ENCODE measurements at places on chromosomes 2 and 18.
A peak's percentile ranks its signal among the peaks of the same experiment; 100 is the strongest.

DNA sequence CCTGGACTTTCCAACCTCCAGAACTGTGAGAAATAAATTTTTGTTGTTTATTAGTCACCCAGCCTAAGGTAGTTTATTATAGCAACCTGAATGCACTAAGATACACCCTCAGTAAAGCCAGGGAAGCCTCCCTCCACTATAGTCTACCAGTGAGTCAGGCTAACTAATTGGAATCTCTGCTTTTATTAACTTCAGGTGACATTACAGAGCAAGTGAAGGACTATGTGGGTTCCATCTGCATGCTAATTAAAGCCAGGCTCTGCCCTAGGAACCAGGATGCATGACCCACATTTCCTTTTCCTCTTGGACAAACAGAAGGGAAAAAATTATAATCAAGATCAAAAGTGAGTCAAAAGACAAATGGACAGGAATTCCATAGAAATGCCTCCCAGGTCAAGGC lies 56.1 kb downstream of the ZC3H8 start:
- no peak for DNase-seq

DNA sequence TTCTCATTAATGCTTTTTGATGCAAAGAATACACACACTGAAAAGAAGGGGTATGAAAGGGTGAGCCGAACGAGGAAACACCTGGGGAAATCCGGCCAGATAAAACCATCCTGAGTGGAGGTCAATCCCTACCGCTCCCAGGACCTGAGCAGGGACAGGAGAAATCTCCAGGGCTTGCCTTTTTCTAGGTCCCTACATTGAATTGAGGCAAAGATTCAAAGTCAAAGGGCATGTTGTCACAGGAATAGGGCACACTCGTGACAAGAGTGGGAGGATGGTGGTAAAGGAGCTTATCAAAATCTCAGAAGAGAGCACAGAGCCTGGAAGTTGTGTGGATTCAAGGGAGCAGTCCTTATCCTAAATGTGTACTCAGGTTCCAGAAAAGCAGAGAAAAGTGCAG lies 61.2 kb upstream of the ACKR3 start:
- DNase-seq: no peak

DNA sequence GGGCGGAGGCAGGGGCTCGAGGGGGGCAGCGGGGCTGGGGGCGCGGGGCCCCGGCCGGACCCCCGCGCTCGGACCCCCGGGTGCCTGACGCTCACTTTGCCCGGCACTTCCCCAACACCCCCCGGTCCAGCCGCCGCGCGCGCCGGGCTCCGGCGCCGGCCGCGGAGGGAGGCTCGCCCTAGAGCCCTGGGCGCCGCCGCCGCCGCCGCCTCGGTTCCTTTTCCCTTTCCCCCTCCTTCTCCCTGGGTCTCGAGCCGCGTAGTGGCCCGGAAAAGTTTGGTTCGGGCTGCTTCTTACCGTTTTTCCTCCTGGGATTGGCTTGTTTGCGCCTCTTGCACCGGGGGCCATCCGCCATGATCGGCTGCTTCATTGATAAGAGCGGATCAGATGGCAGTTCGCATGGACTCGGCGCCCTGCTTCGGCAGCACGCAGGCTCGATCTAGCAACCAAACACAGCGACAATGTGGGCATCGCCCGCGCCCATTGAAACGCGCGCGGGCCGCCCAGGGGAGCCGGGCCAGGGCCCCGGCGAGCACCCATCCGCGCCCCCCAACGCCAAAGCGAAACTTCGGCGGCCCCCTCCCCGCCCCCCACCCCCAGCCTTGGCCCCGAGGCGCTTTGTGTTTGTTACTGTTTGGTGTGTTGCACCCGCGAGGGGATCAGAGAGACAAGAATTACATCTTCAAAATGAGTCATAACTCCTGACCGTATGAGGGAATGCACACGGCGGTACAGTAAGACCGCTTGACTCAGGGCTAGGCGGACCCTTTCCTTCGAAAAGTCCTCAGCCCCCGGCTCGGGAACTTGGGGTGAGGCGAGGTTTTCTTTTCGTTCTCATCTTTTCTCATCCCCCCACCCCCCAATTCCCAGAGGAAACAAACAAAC lies 2.7 kb downstream of the ZEB2 start:
- peak; percentile 88 for DNase-seq

GRCh38 chr2:138395565-138396306 lies 105.8 kb upstream of the SPOPL start:
- DNase-seq: peak; percentile 81

- no peak for DNase-seq
These were observed 191.0 kb downstream of the HNMT start for GRCh38 chr2:138155304-138155703.

- DNase-seq: no peak
These were observed 108.1 kb downstream of the XRCC5 start for GRCh38 chr2:216216951-216217903.
